NCI-H82 (cell line): ENCODE measurements at places on chromosomes 1 and 21.

DNA sequence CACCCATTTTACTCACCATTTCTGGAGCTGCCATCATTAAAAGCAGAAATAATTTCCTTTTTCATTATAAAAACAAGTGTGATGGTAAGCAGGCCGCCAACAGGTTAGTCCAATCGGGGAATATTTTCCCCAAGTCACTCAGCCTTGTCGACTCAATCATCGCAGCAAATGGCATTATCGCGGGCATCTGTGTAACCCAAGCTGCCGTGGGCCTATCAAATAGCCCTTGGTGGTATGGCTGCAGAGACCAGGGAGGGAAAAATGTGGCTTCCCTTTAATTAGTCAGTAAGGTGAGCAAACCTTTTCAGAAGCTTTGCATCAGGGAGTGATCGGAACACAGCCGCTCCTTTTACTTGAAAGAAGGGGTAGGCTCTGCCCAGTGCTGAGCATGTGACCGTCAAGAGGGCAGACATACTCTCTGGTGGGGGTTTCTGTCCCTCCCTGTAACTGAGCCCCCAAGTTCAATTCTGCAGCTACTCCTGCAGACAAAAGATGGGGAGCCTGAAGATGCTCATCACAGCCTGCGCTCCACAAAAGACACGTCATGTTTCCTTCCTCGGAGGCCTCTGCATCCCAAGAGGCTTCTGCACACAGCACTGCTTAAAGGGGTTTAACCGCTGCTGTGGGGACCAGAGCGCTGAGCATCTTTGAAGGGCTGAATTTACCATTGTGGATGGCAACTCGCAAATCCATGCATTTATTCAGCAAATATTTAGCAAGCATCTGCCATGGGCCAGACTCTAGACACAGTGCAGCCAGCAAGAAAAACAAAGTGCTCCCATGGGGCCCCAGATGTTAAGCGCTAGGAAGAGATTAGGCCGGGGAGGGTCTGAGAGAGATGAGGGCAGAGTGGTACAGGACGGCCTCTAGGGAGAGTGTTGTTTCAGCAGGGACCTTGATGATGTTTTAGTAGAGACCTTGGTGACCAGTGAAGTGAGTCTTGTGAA lies 1.2 kb upstream of the TMPRSS3 start:
- peak; percentile 91 for DNase-seq

GRCh38 chr1:10456048-10456447 lies 6.2 kb downstream of the CORT start:
- DNase-seq: no peak

GRCh38 chr1:35451125-35451528 lies 106.1 kb downstream of the KIAA0319L start:
- DNase-seq: peak; percentile 87

GRCh38 chr21:33018707-33019465 lies 6.8 kb upstream of the OLIG2 start:
- DNase-seq: no peak

GRCh38 chr1:23825762-23826522 lies 713 bp upstream of the HMGCL start:
- DNase-seq: peak; percentile 26
